ENCODE measurements at places on chromosomes 6 and 20.

DNA sequence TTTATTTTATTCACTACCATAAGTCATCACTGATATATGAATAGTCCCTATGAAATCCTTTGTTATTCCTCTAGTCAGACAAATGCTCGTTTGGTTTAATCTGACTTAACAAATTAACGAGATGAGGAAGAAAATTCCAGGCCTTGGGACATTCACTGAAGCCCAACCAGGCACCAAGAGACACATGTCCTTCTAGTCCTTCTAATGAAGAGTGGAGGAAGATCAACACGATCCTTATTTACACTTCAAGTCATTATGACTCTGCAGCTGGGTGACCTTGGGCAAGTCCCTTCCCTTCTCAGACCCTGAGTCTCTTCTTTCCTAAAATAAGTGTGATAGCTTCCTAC lies 117.5 kb downstream of the CEBPB start:
- DNase-seq = no peak

- DNase-seq = no peak
Observed at GRCh38 chr6:147075381-147075780, 128.8 kb upstream of the STXBP5 start.

DNA sequence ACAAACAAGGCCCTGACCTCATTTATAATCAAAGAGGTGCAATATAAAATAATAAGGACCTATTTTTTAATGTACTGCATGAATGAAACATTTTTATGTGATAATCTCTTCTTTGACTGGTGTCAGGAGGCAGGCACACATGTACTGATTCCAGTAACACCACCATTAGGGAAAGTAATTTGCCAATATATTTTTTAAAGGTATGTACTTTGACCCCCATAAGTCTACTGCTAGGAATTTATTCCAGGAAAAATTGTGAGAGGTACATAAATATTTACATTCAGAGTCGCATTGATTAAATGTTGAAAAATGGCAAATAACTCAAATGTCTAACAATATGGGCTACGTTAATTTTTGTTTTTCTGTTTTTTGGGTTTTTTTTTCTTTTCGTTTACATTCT lies 325.4 kb upstream of the PRDM1 start:
- DNase-seq = no peak

DNA sequence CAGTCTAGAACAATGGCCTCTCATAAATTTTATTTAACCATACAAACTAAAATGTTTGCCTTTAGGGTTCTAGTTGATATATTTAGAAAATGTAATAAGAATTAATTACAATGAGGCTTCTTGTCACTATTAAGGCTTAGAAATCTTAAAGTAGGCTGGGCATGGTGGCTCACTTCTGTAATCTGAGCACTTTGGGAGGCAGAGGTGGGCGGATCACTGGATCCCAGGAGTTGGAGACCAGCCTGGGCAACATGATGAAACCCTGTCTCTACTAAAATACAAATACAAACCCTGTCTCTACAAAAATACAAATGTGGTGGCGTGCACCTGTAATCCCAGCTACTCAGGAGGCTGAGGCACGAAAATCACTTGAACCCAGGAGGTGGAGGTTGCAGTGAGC lies 99.0 kb upstream of the ADGRF1 start:
- DNase-seq = no peak

- no peak for DNase-seq
Observed at GRCh38 chr20:562232-562897, 18.8 kb upstream of the CSNK2A1 start.

DNA sequence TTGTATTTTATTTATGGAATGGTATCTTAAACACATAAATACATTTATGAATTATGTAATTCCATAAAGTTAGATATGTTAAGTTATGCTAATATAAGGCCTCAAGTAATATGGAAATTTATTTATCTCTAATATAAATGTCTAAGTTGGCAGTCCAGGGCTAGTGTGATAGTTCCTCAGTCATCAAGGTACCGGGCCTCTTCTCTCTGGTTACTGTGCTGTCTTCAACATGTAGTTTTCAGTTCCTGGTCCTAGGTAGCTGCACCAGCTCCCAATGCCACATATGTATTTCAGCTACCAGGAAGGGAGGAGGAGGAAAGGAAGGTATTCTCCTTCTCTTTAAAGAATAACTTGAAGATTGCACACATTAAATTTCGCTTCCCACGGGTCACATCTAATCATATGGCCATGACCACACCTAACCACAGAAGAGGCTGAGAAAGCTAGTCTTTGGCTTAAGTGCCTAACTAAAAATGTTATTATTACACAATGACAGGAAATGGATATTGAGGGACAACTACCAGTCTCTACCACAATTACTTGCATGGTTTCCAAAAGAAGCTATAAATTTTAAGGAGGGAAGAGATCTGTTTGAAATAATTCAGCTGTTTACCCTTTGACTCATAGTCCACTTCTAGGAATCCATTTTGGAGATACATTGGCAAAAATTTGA lies 68.6 kb downstream of the BCKDHB start:
- no peak for DNase-seq

- no peak for DNase-seq
Observed at GRCh38 chr6:124371974-124372475, 568.4 kb downstream of the NKAIN2 start.

- DNase-seq = no peak
Observed at GRCh38 chr20:43941476-43942200, 27.0 kb downstream of the TOX2 start.

DNA sequence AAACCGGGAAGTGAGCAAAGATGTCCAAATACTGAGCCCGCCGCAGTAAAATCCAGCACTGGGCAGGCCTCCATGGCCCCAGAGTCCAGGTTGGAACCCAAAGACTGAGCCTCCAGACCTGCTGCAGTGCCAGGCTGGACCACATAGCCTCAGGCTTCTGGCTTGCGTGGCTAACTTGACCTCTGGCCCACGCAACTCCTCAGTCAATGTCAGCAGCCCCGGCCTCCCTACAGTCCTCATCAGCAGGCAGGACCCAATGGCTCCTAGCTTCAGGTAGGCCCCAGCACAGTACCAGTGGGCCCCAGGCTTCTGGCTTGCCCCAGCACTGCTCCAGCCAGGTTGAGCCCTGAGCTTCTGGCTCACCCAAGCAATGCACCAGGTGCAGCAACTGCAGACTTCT lies 245.1 kb upstream of the AFDN start:
- no peak for DNase-seq

- no peak for DNase-seq
Observed at GRCh38 chr20:9660236-9660868, 146.0 kb downstream of the LAMP5 start.

GRCh38 chr6:77883851-77884250 lies 231.0 kb downstream of the MEI4 start:
- DNase-seq = no peak

- no peak for DNase-seq
Observed at GRCh38 chr20:47953471-47953870, 168.2 kb upstream of the SULF2 start.

DNA sequence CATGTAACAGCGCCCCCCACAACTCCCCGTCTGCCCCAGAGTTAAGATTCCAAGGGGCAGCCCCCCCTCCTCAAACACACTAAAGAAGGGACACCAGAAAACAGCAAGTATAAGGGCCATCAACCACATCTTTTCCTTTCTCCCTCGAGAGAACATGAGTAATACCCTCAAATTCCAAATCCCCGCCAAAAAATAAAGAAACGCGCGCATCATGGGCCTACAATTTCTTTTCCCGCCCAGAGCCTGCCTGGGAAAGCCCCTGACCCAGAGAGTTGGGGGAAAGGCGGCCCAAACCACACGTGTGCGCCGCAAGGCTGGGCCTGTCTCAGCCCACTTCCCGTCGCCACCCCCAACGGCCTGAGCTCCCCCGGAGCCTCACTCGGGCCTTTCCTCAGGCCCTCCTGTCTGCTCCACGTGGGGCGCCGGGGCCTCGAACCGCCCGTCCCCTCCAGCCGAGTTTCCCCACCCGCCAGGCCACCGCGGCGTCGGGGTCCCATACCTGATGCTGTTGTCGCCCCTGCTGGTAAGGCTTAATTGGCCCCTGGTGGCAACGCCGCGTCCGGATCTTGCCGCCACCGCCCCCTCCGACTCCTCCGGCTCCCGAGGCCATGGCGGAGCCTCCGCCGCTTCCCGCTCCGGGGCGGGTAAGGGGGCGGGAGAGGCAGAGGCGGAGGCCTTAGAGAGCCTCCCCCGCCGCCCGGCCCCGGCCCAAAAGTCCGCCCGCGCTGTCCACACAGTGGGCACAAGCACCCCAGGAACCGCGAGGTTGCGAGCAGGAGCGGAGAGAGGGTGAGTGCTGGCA lies 746 bp downstream of the NUP153 start:
- DNase-seq = no peak

DNA sequence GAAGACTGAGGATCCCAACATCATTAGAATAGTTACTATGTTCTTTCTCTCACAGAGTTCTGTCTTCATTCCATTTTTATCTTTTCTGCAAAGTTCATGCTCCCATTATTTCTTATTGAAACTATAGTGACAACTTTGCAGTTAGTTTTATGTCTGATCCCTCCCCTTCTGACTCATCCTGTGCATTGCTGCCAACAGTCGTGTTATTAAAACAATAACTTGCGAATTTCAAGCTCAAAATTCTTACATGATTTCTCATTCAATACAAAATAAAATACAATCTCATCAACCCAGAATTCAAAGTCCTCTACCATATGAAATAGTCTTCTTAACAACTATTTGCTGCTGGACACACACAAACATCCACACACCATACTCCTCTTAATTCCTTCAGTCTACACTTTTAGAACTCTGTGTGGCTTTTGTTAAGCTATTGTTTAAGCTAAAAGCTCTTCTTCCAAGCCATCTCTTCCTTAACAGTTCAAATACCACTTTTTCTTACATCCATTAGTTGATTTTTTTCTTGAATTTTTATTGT lies 261.4 kb upstream of the IRAK1BP1 start:
- no peak for DNase-seq

DNA sequence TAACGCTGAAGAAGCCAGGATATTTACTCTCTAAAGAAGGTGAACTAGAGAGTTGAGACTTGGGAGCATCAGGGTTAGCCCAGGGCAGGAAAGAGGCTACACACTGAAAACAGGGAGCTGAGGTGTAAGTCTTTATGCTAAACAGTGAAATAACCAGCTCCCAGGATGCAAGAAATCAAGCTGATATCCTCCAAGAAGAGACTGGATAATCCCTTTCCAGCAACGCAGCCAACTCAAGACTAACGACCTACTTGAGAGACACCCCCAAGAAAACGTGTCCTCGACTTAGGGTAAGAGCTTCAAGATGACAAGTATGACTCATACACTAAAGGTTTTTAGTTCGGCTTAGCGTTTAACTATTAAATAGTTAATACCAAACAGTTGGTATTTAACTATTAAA lies 202.2 kb downstream of the TASP1 start:
- no peak for DNase-seq

- no peak for DNase-seq
Observed at GRCh38 chr20:36337886-36338285, 31.7 kb downstream of the DLGAP4 start.

DNA sequence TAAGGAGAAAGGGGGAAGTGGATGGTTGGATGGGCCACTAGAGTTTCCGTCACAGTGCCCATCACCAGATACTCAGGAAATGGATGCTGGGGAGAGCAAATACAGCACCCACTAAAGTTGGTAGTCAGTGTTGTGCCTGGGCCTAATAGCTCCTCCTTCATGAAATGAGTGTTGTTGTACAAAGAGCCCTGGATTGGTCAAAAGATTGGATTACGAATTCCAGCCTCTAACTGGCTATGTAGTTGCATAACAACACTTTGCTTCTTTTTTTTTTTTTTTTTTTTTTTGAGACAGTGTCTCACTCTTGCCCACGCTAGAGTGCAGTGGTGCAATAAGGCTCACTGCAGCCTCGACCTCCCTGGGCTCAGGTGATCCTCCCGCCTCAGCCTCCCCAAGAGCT lies 27.4 kb downstream of the KCNG1 start:
- no peak for DNase-seq

DNA sequence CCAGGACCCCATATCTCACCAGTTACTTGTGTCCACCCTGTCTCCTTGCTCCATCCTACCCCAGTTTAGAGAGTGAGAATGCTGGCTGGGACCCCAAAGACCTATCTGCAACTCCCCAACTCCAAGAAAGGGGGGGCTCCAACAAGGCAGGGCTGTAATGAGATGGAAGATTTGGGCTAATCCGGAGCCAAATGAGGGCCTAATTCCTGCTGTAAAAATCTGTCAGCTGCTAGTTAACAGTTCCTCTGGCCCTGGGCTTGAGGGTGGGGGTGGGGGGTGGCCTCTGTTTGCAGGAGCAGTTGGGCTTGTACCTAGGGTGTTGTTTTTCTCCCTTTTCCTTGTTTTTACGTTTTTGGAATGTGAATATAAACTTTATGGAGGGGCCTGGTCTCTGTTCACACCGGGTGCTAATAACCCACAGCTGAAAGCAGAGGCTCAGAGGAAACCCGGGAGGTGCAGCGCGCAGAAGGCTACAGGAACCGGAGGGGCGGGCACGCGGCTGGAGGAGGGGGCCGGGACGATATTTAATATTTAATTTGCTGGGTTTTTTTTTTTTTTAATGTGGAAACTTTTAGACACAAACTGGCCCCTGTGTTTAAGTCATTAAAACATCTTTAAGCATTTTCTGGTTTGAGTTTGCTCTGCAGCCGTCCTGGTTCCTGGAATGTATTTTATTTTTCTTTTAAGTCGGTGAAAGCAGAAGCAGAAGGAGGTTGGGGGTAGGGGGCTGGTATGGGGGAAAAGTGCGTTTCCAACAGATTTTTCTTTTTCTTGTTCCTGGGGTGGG lies 70.7 kb downstream of the NCR2 start:
- no peak for DNase-seq

DNA sequence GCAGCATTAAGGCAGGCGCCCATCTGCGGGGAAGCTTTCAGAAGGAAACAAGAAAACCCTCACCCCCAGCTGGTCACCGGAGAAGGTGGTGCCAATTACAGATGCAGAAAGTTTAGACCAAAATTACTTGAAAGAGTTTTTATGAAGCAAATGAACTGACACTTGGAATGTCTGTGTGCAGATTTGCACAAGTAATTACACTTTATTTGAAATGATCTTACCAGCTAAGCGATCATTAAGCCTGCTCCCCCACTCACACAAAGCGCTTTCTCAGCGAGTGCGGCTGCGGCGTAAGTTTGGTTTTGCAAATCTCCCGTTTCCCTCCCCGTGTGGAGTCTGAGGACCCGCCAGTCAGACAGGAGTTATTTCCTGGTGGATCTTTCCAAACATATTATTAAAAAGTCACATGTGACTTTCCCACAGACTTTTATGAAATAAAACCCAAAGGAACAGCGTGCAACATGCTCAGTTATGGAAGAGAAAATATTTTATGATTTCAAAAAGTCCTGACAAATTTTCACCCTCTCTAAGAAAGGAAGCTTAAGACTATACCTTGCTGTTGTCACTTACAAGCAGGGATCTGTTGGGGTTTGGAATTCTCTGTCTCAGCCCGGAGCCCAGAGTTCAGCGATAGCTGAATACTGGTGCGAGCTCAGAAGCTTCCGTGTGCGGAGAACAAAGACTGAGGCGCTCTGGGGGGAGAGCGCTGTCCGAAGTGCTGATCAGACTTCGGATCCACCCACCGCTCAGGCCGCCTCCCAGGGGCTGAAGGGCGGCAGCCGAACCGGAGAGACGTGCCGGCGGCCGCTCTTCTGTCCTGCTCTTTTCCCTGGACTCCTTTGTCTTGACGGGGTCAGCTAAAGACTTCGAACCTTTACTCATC lies 2.7 kb upstream of the MYT1 start:
- DNase-seq = no peak

GRCh38 chr6:127515234-127515793 lies 3.8 kb downstream of the MTCL3 start:
- no peak for DNase-seq
